ENCODE measurements at places on chromosomes 3 and 15. TPM values are rescaled to one million over a fixed set of nuclear protein-coding genes. Genes with fewer than 3 reads are reported as not detected.

ARGFX gene
- not detected for total RNA-seq

TUSC7 gene
- not detected for total RNA-seq

CMTM7 gene
- total RNA-seq = 43.2 TPM

BNC1 gene
- 0.34 TPM for total RNA-seq

KCNAB1 gene
- total RNA-seq = 10.9 TPM

SOX14 gene
- not detected for total RNA-seq

GOLGA8A gene
- 33.0 TPM for total RNA-seq

HEG1 gene
- 72.5 TPM for total RNA-seq

GOLGA6L10 gene
- 0.34 TPM for total RNA-seq

Data from subcutaneous adipose tissue (tissue), 4 donors.